ENCODE measurements at places on chromosomes 2 and 18. TPM values are rescaled to one million over a fixed set of nuclear protein-coding genes. Genes with fewer than 3 reads are reported as not detected.
A peak's percentile ranks its signal among the peaks of the same experiment; 100 is the strongest.

DNA sequence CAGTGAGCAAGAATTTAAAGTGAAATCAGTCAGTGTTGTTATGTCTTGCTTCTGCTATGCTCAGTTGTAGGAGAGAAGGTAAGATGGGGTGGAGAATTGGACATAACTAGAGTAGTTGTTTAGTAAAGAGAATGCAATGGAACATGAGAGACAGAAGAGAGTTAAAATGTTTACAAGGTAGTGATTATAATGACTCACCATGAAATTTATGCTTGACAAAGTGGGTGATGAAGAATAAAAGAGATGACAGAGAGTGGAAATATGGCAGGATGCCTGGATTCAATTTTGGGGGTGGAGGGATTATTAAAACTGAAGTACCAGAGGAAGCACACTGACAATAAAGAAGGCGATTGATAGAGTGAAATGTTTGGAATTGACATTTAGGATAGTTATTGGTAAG lies 10.6 kb downstream of the SCG2 start:
- H3K4me3 ChIP-seq = no peak overlapping the region
- H3K36me3 ChIP-seq = no peaks in the 10 kb centered on the region
- no peaks in the 10 kb centered on the region for H3K27me3 ChIP-seq
- H3K27ac ChIP-seq = no peak overlapping the region

DNA sequence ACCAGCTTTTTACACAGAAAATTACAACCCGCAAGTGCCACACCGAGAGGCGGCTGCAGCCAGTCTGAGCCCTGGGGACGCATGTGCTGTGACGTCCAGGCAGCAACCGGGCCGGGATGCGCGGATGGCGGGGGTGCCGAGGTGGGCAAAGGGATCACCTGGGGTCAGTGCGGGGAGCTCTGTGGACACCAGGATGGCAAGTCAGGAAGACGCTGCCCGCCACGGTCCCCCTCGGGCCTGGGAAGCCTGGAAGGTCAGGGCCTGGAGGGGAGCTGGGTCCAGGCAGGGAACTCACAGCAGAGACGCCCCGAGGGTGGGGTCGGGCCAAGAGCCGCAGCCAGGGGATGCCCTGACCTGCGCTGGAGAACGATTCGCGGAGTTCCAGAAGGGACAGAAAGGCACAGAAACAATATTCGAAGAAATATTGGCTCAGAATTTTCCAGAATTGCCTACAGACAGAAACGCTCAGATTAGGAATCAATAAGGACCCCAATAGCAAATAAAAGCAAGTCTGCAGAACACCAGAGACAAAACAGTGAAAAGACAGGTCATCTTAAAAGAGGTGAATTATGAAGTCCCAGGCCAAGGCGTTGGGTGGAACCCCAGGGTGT lies 11.7 kb upstream of the KIF1A start:
- DNase-seq = no peak
- peaks cover 83% of the 10 kb centered on the region for H3K27me3 ChIP-seq
- H3K27ac ChIP-seq = no peak overlapping the region
- H3K4me1 ChIP-seq = no peaks in the 10 kb centered on the region
- no peaks in the 10 kb centered on the region for H3K36me3 ChIP-seq

DNA sequence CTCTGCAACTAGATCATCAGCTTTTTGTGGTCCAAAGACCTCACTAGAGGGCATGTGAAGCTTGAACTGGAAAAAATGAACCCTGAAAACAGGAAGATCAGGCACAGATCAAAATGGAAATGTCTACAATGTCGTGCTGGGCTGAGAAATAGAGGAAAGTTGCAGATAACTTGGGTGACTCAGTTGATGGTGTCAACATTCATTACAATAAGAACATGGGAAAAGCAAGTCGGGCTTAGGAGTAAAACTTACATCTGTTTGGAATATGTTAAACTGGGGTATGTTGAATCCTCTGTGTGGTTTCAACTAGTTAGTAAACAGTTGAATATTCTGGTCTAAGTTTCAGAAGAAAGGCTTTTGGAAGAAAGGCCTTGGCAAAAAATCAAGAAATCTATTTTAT lies 940.4 kb downstream of the ERBB4 start:
- no peaks in the 10 kb centered on the region for H3K27me3 ChIP-seq
- DNase-seq = peak; percentile 1
- H3K4me1 ChIP-seq = peaks cover 15% of the 10 kb centered on the region
- no peaks in the 10 kb centered on the region for H3K36me3 ChIP-seq

DNA sequence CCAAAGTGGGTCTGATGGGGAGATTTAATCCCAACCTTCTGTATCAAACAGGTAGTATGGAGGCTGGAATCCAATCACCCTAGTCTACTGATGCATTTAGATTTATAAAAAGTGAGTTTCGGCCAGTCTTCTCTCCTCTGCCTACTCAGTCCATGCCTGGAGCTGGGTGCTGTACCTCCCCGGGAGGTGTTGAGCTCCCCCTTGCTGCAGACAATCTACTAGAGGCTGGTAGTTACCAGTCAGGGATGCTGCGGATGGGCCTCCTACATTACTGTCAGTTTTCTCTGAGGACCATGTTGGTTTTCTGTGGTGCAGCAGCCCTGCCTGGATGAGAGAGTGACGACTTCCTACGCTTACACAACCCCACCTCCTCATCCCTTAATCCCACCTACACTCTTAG lies 118.6 kb upstream of the CELF4 start:
- no peak overlapping the region for H3K4me3 ChIP-seq
- H3K27me3 ChIP-seq = no peaks in the 10 kb centered on the region
- H3K4me1 ChIP-seq = peaks cover 15% of the 10 kb centered on the region
- DNase-seq = no peak

DNA sequence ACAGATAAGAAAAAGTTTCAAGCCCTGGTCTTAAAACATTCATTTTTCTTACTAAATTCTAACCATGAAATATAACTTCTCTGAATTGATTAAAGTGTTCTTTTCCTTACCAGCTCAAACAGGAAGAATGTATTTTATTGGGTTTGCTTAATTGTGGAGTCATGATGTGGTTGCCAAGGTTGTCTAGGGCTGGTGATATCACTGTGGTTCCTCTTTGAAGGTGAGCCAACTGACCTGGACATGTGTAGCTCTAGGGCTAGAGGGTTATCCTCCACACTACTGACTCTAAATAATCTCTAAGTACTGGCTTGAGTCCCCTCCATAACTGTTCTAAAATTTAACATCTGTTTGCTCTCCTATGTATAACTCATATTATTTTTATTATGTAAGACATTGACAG lies 529.6 kb downstream of the PIK3C3 start:
- H3K36me3 ChIP-seq = no peaks in the 10 kb centered on the region
- DNase-seq = no peak
- H3K27me3 ChIP-seq = no peaks in the 10 kb centered on the region
- H3K4me1 ChIP-seq = no peaks in the 10 kb centered on the region

- no peaks in the 10 kb centered on the region for H3K4me1 ChIP-seq
- H3K27ac ChIP-seq = no peak overlapping the region
- no peak overlapping the region for H3K4me3 ChIP-seq
- H3K27me3 ChIP-seq = no peaks in the 10 kb centered on the region
Measured at GRCh38 chr2:428591-428990, 140.7 kb upstream of the ALKAL2 start.

- peaks cover 24% of the 10 kb centered on the region for H3K4me1 ChIP-seq
- H3K4me3 ChIP-seq = no peak overlapping the region
- no peaks in the 10 kb centered on the region for H3K27me3 ChIP-seq
- DNase-seq = peak; percentile 98
Measured at GRCh38 chr2:241965931-241966412, 96.4 kb downstream of the RTP5 start.

The MDH1B gene
- 4.7 TPM for total RNA-seq

The UGT1A4 gene
- not detected for total RNA-seq

DNA sequence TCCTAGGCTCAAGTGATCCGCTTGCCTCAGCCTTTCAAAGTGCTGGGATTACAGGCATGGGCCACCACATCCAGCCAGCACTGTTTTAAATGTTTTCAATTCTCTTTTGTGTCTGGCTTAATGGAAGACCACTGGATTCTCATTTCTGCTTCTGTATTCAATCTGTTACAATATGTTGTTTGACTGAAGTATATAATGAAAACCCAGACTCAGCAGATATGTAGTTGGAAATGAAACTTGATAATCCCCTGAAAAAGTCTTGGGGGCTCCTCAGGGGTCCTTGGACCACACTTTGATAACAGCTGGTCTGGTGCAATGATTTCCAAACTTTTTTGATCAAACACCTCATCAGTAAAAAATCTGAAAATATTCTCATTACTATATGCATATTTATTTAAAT lies 132.7 kb downstream of the ATAD2B start:
- H3K4me1 ChIP-seq = no peaks in the 10 kb centered on the region
- H3K4me3 ChIP-seq = no peak overlapping the region
- no peaks in the 10 kb centered on the region for H3K27me3 ChIP-seq
- DNase-seq = no peak

Data from cardiac muscle cell (in vitro differentiated cells and primary cell).